ENCODE measurements at places on chromosomes 6 and 20. TPM values are rescaled to one million over a fixed set of nuclear protein-coding genes. Genes with fewer than 3 reads are reported as not detected.

TFAP2D gene
- total RNA-seq = not detected

EYA4 gene
- total RNA-seq = 8.0 TPM

CCDC170 gene
- total RNA-seq = 0.12 TPM

EFCAB8 gene
- not detected for total RNA-seq

BPIFB4 gene
- total RNA-seq = not detected
